Iris pigment epithelial cell (primary cell): ENCODE measurements at places on chromosomes 2 and 18.
A peak's percentile ranks its signal among the peaks of the same experiment; 100 is the strongest.

GRCh38 chr2:105519516-105519915, 120.7 kb upstream of the FHL2 start:
- DNase-seq = peak; percentile 36

DNA sequence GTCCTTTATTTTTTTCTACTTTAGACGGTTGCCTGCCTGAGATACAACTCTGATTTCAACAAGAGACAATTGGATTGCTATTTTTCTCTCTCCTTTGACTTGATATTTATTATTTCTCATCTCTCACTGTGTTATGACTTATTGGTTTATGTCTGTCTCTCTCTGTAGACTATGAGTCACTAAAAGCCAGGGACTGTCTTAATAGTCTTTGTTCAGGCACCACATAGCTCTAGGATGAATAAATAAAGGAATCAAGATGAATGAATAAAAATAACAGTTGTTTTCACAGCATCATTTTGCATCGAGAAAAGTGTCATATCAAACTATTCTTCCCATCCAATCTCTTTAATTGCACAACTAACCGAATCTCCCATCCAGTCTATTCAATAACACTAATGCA, 31.4 kb upstream of the CD28 start:
- DNase-seq = peak; percentile 79

GRCh38 chr2:220966636-220967035, 605.5 kb downstream of the EPHA4 start:
- peak; percentile 83 for DNase-seq

DNA sequence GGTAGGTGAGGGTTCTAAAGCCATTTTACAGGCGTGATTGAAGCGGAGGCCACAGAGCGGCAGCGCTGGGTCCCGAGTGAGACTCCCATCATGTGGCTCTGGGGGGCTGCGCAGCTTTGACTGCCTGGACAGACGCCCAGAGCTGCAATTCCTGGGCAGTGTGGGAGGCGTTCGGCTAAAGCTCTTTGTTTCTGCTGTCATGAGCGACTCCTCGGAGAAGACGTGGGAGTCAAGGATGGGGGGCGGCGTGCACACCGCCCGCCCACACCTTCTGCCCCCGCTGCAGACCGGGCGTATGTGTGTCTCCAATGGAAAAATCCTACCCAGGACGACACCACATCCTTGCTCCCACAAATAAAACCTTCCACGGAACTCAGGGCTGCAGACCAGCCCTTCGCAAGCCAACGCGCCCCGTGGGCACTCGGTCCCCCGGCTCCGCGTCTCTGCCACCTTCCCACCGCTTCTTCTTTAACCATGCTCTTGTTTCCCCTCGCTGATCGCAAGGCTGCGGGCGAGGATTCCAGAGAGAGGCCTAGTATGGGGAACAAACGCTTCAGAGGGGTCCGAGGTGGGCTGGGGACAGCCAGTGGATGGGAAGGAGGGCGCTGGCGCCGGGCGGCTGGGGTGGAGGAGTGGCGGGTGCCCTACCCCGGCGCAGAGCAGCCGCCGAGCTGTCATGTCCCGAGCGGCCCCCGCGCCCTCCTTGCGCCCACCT, 680 bp upstream of the LBH start:
- peak; percentile 44 for DNase-seq

GRCh38 chr2:236600892-236601291, 31.3 kb downstream of the ACKR3 start:
- DNase-seq = no peak
